Cerebellar cortex (tissue), 1 donor: ENCODE measurements at places on chromosomes 2 and 18.
A peak's percentile ranks its signal among the peaks of the same experiment; 100 is the strongest.

- no peak for DNase-seq
Measured at GRCh38 chr2:460861-461260, 173.0 kb upstream of the ALKAL2 start.

DNA sequence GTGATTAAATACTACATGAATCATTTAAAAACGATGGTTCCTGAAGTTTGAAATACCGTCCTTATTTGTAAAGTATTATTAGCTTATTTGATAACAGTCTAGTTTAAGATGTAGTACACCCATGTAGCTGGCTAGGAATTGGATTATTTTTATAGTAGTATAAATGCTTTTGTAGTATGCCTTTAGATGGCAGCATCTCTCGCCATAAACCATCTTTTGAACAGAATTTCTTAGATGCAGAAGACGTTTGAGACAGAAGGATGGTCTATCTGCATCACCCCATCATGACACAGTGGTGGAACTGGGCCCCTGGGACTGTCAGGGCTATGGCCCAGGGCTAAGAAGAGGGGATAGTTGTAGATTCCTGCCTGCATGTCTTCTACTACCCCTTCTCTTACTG is 152.7 kb downstream of the WDSUB1 start:
- no peak for DNase-seq

DNA sequence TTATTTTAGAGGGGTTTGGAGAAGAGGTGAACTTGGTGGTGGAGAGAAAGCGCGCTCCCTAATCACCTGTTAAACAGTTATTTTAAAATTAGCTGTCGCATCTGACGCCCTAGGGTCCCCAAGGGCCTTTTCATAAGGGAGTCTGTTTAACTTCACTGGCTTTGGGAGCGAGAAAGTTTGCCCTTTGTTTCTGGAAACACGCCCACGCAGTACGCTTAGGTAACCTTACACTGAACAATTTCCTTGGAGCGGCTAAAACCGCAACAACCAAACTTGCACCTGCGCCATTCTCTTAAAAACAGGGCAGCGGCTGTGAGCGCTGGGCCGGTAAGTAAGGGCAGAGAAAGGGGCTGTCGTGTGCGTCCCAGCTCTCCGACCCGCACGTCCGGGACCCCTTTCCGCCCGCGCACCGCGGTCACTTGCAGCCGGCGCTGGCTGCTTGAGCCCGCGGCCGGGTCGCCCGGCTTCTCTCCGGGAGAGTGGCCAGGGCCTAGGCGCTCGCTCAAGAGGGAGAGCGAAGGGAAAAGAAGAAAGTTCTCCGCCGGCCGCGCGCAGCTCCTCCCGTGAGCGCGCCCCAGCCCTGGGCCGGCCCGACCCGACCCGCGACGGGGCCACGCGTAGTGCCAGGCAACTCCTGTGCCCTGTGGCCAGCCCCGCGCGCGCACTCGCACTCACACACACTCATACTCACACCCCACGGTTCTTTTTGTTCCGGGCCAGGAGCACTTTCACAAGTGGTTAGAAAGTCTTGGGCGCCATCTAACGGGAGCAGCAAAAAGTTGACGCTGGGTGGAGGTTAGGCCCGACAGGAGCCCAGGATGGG is 19.2 kb downstream of the POU3F3 start:
- DNase-seq: peak; percentile 66

- no peak for DNase-seq
Measured at GRCh38 chr2:124888431-124888830, 863.3 kb downstream of the CNTNAP5 start.

DNA sequence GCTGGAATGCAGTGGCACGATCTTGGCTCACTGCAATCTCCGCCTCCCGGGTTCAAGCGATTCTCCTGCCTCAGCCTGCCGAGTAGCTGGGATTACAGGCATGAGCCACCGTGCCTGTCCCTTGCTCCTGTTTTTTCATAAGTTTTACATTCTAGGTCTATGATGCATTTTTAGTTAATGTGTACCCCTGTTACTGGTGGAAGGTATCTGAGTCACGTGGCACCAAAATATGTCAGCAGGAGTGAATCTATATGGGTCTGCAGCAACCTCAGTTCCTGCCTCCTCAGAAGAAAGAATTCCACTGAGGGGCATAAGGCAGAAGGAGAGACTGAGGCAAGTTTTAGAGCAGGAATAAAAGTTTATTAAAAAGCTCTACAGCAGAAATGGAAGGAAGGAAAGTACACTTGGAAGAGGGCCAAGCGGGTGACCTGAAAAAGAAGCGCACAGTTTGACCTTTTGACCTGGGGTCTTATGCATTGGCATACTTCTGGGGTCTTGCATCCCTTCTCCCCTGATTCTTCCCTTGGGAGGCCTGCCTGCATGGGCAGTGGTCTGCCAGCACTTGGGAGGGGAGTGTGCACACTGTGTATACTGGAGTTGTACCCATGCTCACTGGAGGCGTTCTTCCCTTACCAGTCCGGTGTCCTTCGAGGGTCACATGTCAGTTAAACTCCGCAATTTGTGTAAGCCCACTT is 1.1 kb upstream of the MFSD2B start:
- DNase-seq: no peak

- no peak for DNase-seq
Measured at GRCh38 chr18:13581496-13582177, 144.7 kb downstream of the FAM210A start.

DNA sequence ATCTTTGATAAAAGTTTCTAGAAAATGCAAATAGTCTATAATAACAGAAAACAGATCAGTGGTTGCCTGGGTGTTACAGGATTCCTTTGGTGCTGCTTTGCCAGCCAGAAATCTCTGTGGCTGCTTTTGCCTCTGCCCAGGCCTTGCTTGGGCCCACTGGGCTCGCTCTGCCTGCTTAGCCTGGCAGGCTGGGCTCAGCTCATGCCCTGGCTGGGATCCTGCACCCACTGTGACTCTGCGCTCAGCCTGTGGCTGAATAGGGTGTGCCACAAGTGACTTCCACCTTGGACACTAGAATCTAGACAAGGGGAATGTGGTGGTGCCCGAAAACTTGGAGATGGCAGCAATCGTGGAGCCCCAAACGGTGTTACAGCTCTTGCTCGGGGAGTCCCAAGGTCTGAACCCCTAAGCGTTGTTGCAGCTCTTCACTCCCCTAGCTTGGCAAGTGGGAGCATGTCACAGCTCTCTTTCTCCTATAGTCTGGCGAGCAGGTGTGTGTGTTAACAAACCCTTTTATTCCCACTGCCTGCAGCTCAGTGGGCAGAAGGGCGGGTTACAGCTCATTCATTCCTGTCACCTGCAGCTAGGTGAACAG is 50.9 kb downstream of the FBXO48 start:
- no peak for DNase-seq

DNA sequence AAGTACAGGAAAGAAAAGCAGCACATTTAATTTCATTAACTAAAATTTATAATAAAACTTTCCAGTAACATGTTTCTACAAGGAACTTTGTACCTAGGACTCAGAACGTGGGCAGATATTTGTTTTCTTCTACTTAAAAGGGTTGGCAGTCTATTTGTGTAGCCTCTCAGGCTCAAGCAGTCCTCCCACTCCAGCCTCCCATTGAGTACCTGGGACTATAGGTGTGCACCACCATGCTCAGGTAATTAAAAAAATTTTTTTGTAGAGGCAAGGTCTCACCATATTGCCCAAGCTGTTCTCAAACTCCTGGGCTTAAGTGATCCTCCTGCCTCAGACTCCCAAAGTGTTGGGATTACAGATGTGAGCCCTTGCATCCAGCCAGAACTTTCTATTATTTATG is 36.8 kb downstream of the UGP2 start:
- DNase-seq: no peak

DNA sequence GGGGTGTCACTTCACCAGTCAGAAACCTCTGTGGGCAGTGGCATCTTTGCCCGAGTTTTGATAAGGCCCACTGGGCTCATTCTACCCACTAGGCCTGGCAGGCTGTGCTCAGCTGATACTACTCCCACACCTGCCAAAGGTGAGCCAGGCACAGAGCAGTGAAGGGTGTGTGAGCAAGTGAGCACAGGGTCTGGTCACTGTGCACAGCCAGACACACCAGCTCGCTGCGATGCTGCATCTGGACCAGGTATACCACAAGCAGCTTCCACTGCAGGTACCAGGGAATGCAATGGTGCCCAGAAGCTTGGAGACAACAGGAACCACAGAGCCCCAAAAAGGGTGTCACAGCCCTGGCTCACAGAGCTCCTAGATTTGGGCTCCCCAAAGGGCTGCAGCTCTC is 40.6 kb upstream of the CBLN2 start:
- DNase-seq: no peak

DNA sequence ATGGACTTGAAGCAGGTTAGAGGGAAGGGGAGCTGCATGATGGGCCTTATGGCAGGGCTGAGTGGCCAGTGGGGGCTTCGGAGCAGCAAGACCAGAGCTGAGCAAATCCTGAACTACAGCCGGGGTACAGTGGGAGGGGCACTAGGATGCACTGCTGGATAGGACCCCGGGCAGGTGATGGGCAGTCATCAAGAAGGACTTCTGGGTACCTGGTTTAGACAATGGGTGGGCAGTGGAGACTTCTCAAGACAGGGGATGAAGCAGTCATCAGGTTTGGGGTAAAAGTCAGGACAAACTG is 507.4 kb upstream of the MYT1L start:
- DNase-seq: no peak

DNA sequence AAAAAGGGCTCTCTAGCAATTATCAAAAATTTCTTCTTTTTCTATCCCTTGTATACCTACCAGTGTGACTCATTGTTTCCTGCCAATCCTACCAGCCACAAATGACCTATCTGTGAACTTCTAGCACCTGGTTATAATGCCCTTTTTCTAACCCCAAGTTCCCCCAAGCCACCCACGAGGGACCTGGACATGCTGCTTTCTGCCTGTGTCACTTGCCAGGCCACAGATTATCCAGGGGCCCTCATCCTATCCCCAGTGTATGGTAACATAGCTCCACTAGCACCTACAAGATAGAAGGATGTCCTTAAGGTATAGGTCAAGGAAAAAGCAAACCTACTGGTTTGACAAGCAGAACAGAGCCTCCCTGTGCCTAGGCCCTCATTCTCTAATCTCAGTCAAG is 26.8 kb downstream of the AAK1 start:
- DNase-seq: no peak

DNA sequence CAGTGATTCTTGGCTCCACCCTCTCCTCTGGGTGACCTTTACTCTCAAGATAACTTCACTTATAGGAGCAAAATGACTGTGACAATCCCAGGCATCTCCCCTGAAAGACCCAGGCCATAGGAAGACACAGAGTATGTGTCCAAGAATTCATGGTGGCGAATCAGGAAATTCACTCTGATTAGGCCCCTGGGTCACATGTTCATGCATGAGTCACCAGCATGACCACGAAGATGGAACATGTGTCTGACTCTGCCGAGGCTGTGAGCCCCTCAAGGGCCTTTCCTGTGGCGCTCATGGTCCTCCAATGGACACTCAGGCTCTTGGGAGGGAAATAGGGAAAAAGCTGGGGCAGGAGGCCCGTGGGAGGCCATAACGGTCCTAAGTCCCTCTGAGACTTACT is 74.0 kb upstream of the TEX51 start:
- no peak for DNase-seq

DNA sequence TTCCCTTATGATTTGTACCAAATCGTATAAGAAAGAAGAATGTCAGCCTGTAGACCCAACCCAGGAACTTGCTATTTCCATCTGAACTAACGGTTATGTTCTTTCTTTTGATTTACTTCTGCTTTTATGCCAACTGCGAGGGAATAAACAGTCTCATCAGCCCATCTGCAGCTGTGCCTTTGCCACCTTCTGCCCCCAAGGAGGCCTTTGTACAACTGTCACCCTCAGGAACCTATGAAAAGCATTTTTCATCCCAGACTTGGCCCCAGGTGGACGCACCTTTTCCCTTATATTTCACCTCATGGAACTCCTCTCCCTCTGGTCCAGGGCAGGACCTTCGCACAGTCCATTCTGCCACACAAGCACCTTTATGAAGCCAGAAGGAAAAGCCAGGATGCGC is 109.8 kb downstream of the AOX1 start:
- no peak for DNase-seq

DNA sequence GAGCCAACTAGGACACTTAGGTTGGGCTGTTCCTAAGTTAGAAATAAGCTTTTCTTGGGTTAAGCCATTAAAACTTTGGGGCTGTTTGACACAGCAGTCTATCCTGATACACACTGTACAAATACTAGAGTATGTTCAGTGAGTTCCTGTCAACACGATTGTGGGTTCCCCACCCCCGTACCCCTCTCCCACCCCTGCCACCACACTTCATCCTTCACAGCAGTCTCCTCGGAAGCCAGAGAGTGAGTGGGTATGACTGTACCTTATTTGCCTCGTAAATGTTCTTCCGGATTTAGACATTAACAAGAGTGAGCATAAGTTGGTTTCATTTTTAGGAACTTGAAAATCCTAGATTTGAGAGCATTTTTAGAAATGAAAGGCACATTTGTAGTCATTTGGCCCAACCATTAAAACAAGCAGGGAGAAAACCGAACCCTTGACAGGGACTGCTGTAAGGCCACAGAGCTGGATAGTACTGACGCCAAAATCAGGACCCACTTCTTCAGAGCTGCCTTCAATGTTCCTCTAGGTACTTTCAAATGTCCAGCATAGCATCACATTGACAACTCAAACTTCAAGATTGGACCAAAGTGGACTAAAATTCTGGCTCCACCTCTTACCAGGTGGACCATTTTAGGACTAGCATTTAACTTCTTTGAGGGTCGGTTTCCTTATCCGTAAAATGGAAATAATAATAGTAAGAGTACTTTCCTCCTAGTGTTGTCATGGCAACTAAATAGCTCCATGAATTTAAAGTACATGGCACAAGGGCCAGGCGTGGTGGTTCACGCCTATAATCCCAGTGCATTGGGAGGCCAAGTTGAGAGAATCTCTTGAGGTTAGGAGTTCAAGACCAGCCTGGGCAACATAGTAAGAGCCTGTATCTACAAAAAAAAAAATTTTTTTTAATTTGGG is 166.3 kb upstream of the SERTAD2 start:
- DNase-seq: no peak

- no peak for DNase-seq
Measured at GRCh38 chr2:75177427-75177826, 21.9 kb downstream of the TACR1 start.

GRCh38 chr18:55912919-55913318 is 324.9 kb upstream of the TCF4 start:
- DNase-seq: no peak

- no peak for DNase-seq
Measured at GRCh38 chr2:133420788-133421187, 147.5 kb downstream of the NCKAP5 start.

GRCh38 chr2:233814056-233814835 is 36.1 kb downstream of the MROH2A start:
- DNase-seq: no peak

GRCh38 chr2:104412384-104412783 is 441.5 kb upstream of the POU3F3 start:
- peak; percentile 33 for DNase-seq
